ENCODE measurements at places on chromosomes 16 and 17.

GRCh38 chr16:3042376-3042775, 4.0 kb upstream of the MMP25 start:
- DNase-seq = no peak

DNA sequence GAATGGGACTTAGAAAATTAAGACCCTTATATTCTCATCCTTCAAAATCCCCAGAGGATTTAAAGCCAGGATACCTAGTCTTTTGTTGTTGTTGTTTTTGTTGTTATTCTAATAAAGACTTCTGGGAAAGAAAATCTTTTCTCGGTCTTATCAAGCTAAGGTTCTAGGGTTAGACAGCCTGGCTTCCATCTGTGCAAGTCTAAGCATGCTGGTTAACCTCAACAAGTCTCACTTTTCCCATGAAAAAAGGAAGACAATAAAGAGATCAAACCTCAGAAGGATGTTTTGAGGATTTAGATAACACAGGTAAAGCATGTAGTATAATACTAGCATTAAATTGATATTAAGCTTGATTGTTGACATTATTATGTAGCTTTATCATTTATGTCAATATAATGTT, 486.4 kb upstream of the SOX9 start:
- DNase-seq = no peak

- DNase-seq = peak; percentile 38
Measured at GRCh38 chr17:17739388-17740066, 58.3 kb downstream of the RAI1 start.

GRCh38 chr17:76370261-76370993, 14.0 kb upstream of the SPHK1 start:
- no peak for DNase-seq

DNA sequence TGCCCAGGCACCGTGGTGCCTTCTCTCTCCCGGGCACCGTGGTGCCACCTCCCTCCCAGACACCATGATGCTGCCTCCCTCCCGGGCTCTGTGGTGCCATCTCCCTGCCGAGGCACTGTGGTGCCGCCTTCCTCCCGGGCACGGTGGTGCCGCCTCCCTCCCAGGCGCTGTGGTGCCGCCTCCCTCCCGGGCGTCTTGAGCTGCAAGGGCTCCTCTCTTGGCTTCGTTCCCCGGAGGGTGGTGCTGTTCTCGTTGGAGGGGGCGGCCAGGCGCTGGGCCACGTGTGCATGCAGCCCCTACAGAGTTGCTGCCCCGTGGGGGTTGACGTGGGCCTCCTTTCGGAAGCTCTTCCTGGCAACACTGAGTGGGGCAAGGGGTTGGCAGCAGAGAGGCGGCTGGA, 8.2 kb downstream of the CENPX start:
- DNase-seq = no peak

DNA sequence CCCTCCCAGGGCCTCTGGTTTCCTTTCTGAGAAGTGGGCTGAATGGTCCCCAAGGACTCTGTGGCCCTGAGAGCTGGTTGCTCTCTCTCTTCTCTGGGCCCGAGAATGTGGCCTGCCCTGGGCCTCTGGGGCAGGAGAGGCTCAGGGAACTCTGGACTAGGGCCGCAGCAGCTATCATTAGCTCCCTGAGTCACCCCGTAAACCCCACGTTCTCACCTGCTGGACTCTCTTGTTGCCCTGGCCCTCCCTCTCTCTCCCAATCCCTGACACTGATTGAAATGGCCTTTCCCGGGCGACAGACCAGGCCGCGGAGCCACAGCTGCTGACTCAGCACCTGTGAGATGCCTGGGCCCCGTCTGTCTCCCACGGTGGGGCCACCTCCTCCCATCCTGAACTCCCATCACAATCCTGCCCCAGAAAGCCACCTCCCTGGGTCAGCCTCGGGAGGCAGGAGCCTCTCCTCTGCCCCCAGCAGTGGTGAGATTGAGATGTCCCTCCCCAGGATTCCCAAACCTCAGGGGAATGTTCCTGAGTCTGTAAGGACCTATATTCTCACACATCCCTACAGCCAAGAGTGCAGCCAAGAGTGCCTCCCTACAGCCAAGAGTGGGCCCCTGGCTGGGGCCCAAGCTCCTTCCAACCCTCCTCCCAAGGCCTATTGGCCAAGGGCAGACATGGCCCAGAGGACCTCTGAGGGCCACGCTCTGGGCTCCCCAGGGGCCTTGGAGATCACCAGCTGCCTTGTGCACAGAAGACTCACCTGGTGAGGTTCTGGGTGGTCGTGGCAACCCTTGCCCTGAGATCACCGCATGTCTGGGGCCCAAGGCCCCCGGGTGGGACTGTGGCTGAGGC, 470 bp downstream of the TRPV3 start:
- DNase-seq = no peak

- no peak for DNase-seq
Measured at GRCh38 chr16:3088925-3089716, 10.0 kb downstream of the ZSCAN10 start.

GRCh38 chr17:31572341-31572740, 180.9 kb downstream of the RAB11FIP4 start:
- DNase-seq = no peak

DNA sequence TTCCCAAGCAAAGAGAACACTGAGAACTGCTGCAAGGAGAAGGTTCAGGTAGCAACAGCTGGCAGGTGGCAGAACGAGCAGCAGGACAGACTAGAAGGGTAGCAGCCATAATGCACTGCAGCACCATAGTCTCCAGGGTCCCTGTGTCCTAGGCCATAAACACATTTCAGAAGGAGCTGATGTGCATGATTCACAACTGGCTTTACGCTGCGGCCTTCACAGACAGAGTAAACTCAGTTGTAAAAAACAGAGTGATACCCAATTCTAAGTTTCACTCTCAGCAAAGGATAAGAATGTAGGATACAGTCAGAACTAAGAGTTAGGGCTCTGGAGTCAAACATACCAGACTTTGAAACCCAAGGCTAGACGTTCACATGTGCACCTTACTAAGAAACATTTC, 24.4 kb downstream of the ARHGAP17 start:
- no peak for DNase-seq

- DNase-seq = no peak
Measured at GRCh38 chr16:12256921-12257320, 280.4 kb downstream of the SNX29 start.

DNA sequence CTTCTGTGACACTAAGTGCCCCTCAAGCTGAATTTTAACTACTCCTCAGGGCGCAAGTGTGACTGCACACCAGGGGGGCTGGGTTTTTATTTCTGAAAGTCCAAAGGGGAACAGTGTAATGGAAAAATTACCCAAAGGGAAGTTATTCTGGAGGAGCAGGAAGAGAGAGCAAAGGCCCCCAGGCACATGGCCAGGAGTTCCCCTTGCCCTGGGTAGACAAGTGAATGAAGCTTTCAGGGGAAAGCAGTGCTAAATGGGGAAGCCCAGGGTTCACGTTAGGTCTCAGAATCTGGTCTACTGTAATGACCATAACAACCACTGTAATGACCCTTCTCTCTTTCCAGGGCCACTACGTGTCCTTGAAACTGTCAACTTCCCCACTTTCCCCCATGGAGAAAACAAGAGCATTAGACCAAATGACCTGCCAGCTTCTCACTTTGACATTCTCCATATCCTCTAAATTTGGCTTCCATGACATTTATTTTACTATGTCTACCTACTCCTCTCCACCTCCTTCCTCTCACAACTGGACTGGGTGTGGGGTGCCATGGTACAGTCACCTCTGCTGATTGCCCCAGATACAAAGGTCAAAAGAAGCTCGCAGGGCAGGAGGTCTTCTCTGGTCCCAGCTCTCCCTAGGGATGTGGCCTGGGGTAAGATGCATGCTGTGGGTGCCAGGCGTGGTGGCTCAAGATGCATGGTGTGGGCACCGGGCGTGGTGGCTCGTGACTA, 34.1 kb upstream of the MMP2 start:
- DNase-seq = peak; percentile 11

DNA sequence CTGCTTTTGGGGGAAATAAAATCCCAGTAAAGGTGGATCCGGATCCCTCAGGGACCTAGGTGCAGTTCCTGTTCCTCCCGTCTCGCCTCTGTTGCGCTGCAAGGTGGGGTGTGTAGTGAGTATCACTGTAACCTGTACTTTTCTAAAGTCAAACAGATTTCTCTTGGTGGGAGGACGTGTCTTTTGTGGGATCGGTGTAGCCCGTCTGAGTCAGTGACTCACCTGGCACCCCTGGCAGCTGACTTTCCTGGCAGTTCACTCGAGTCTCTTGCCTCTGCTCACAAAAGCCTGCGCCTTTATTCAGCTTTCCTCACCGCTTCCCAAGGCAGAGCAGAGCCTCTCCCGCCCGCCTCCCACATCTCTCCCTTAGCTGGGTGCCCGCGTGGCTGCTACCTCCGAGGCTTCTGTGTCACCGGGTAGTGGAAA, 85.7 kb downstream of the CMIP start:
- DNase-seq = no peak

- DNase-seq = no peak
Measured at GRCh38 chr16:1713933-1714332, 7.9 kb downstream of the MAPK8IP3 start.

DNA sequence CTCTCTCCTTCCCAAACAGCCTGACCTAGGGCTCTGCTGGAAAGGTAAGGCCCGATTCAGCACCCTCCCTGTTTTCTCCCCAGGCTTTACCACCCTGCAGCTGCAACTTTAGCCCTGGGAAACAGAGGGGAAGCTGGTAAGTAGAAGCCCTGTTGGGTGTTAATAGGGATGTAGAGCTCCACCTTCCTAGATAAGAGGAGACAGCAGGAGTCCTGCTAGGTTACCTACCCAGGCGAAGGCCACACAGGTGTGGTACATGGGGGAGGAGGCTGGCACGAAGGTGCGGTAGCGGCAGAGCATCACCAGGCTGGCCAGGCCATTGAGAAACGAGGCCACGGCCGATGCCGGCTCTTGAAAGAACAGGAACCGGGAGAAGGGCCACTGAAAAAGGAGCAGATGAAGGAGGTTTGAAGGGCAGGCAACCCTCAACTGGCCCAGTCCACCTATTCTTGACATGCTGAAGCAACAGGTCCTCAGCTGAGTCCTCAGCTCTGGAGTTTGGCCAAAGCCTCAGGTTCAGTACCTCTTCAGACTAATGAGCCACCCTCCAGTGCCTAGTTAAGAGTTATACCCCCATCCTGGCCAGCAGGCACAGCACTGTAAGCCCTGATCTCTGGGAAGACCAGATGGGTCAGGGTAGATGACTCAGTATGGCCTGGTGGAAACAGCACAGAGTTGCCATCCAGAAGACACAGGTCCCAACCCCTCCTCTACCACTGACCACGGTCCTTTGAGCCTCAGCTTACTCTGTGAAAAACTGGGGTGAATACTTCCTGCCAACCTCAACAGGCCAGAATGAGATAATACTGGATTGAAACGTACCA, 3.3 kb downstream of the PGAP3 start:
- DNase-seq = no peak

- no peak for DNase-seq
Measured at GRCh38 chr16:56812884-56813283, 52.1 kb upstream of the SLC12A3 start.

DNA sequence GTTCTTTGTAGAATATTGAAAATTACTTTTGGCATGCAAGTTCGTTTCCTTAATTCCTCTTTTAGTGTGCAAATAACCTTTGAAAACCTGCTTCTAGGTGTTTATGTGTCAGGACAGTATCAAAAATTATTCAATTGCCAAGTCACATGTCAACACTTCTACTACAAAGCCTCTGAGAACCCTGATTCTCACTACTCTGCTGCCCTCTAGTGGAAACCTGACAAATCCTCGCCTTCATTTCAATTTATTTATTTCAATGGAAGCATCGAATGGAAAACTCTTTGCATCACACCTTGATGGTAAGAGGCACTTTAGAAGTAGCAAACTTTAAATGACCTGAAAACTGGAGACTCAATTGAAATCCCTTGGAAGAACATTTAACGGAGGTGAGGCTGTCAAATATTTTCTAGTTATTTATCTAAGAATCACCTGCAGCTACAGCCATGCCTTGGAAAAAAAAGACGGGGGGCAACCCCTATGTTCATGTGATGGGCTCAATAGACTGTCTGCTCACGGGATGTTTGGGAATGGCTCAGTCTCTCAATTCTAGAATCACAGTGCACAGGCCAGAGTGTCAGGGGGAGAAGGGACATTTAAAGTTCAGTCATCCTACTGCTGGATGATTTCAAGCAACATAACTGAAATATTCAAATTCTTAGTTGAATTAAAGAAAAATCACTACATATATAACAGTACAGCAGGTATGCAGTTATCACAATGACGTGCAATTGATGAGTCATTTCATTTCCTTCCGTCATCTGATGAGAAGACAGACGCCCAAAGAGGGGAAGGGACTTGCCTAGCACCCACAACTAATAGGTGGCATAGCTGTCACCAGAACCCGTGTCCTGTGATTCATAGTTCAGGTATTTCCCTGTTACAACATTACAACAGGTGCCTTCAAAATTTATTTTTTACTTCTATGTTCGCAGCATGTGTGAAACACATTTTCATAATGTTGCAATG, 563.9 kb downstream of the TOX3 start:
- peak; percentile 38 for DNase-seq

DNA sequence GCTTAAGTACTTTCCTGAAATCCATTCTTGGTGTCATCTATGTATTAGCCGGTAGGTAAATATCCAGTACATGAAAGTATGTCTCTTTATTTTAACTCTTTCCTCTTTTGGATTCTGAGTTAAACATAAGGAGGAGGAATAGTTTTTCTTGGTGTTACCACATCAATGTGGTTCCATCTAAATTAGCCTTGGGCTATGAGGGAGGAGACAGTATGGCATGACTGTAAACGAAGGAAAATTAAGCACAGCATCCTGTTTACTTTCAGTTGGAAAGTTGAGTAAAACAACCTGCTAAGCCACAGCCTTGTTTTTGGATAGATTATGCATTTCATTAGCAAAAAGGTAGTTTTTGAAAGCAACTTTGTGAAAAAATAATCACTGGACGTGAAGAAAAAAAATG, 693.0 kb upstream of the SOX9 start:
- no peak for DNase-seq

- DNase-seq = no peak
Measured at GRCh38 chr17:33096161-33096560, 104.5 kb downstream of the SPACA3 start.

DNA sequence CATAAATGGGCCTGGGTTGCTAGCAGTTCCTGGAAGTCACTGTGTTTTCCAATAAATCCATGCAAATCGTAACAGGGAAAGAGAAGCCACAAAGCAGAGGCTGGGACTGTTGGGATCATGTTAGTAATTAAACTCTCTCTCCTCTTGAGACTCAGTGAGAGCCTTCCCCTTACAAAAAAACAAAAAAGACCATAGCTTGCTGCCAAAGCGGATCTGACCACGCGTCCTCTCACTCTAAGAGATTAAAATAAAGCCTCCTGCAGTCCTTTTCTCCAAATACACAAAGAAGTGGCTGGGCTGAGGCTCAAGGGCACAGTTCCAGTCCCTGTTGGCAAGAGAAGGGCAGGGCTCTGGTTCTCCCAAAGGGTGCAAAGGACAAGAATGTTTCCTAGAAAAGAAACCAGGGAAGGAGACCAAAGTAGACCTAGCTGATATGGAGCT, 38.5 kb downstream of the PIGL start:
- peak; percentile 42 for DNase-seq

- no peak for DNase-seq
Measured at GRCh38 chr17:65690626-65691310, 129.3 kb upstream of the AXIN2 start.
